ENCODE measurements at places on chromosomes 4 and X. TPM values are rescaled to one million over a fixed set of nuclear protein-coding genes. Genes with fewer than 3 reads are reported as not detected.

Gene RASGEF1B
- total RNA-seq, result 17.2 TPM

Gene JCHAIN
- 1.0 TPM for total RNA-seq

Gene RIPPLY1
- not detected for total RNA-seq

Gene RNF175
- 3.8 TPM for total RNA-seq

Gene XK
- total RNA-seq, result 14.3 TPM

Gene GPR173
- 3.1 TPM for total RNA-seq

Gene KIF4A
- total RNA-seq, result 6.7 TPM

Gene RRH
- not detected for total RNA-seq

DNA sequence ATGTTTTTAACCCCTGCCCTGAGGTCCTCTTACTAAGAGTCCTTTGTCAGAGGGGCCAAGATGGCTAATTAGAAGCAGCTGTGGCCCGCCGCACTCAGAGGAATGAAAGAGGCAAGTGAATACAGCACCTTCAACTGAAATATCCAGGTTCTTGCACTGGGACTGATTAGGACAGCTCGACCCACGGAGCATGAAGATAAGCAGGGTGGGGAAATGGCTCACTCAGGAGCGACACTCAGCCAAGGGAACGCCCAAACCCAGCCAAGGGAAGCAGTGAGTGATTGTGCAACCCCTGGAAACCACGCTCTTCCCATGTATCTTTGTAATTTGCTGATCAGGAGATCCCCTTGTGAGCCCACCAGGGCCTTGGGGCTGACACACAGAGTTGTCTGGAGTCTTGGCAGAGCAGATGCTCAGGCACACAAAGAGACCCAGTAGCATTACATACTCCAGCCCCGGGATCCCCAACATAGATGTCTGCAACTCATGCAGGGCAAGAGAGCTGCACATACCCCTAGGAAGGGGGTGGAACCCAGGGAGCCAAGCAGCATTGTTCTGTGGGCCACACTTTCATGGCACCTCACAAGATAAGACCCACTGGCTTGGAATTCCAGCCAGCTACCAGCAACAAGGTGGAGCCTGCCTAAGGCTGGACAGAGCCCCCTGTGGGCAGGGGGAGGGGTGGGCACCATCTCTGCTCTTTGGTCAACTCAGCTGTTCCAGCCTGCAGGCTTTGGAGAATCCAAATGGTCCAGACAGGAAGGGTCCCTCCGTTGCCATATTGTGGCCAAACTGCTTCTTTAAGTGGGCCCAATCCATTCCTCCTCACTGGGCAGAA is 23.3 kb downstream of the F8A3 start:
- DNase-seq, result peak; percentile 1

DNA sequence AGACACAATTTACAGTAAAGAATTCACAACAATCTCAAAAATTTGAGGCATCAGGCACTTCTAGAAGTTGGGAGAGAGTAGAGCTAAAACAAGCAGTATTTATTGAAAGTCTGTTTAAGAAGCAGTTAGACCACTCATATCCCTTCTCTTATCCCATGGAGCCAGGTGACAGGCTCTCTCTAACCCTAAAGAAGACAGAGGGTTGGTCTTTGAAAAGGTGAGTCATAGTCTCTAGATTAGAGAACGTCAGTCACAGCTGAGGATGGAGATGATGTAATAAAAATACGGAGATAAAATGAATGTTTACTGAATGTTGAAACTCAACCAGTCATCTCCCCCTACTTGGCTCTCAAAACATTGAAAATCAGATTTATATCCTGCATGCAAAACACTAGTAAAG is 223.8 kb downstream of the CHIC2 start:
- DNase-seq, result no peak

DNA sequence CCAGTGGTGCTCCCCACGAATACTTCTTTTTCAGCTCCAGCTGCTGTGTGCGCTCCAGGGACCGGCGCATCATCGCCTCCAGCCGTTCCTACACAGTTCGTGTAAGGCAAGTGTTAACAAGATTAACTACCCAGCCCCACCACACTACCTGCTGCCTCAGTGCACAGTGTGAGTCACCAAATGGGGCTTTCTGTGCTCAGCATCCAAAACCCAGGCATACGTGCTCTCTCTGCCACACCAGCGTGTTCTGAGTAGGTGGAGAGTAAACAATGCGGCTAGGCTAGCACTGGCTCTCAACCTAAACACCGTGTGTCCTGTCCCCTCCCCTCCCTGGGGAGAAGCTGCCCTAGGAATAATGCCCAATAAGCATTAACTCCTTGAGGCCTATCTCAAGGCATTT is 60.0 kb downstream of the MAP7D2 start:
- DNase-seq, result no peak

GRCh38 chr4:103010804-103011203 is 8.7 kb downstream of the SLC9B1 start:
- DNase-seq, result no peak

GRCh38 chr4:101911616-101912015 is 121.1 kb downstream of the BANK1 start:
- no peak for DNase-seq

DNA sequence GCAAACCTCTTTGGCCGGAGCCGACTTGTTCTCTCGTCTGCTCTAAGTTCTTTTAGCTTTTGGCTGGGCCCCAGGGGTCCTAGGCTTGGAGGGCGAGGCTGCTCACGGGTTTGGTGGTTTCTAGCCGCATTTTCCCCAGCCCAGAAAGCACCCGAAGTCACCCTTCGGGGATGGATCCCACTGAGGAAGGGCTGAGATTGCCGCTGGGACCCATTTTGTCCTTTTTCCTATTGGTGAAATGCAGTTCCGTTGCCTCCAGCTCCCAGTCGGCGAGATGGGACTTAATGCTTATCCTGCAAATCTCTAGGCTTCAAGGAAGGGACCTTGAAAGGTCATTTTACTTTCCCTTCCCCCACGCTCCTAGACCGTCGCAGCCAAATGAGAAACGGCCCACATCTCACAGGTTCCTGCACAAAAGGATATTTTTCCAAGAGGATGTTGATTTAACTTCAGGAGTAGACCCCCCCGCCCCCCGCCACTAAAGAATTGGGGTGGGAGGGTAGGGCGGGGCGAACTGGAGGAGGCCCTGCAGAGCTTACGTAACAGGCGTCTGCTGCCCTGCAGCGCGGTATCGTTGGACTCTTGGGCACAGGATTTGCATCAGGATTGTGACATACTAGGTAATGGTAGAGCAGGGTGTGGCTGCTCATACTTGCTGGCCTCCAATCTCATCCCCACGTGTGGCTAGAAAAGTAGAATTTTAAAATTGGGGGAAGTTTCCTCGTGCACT is 564 bp downstream of the PGK1 start:
- DNase-seq, result peak; percentile 48

- DNase-seq, result no peak
Measured at GRCh38 chr4:83605744-83606172, 69.8 kb downstream of the GPAT3 start.

DNA sequence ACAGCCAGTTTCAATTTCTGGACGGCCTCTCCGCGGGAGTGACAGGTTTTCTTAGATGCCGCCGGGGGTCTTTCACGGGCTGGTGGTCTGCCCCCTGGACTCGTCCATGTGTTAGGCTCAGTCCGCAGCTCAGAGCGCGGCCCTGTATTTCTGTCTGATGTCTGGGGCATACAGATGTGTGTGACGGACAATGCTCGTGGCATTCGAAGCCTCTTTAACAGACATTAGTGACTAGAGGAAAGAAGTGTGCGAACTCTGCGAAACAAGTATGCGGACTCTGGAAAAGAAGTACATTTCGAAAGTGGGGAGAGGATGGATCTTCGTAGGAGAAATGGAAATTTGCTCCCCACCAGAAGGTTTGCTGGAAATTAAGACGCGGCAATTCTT is 793 bp upstream of the DCUN1D4 start:
- DNase-seq, result no peak

- DNase-seq, result no peak
Measured at GRCh38 chr4:55801498-55801897, 18.1 kb upstream of the EXOC1L start.

DNA sequence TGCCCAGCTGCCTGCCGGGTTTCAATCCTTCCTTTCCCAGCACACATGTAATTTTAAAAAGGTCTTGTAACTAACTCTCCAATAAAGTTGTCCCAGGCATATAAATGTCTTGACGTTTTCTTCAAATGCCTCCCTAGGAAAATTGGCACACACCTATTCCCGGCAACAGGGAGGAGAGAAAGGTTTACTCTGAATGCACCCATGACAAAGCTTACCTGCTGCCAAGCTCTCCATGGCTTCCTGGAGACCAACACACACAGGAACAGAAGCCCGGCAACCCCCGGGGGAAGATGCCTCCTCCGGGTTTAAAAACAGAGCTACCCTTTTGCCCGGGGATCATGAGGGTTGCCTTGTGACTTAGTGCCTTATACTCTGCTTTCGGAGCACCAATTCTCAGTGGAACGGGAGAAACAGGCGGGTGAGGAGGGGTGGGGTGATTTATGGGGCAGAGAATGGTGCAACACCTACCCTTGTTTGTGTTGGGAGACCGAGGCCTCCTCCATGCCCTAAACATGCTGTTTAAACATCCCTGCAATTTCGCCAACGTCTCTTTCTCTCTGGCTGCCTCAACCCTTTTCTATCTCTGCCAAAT is 4.8 kb upstream of the GYG2 start:
- no peak for DNase-seq

DNA sequence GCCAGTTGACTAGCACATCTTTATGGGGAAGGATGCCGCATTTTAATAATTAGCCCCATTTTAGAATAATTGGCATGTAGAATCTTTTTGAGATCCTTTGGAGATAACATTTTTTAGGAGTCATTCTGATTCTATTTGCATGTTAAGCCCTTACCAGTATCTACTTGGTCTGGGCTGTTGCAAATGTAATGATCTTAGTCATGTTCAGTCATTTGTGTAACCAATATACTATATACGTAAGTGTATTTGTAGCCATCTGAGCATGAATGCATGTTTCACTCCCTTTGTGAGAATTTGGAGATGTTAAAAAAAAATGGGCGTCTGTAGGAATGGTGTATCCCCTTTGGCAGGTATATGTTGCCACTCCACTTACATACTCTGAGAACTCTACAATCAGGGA is 119.1 kb downstream of the TEX13A start:
- no peak for DNase-seq

DNA sequence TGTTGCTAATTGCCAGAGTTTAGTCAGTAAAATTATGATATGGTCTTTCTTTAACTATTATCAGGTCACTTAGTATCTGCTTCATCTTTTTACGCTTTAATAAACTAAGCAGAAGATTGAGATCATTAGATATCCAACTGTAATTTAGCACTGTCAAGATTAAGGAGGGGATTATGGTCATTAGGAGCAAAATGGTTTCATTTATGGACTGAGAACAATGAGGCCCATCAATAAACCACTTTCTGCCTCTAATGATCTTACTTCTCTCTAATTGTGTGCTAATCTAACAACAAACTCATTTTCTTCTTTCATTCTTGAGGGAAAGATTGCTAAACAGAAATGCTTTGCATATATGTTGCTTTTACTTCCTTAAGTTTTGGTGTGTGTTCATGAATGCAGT is 340.4 kb downstream of the RPA4 start:
- DNase-seq, result no peak

DNA sequence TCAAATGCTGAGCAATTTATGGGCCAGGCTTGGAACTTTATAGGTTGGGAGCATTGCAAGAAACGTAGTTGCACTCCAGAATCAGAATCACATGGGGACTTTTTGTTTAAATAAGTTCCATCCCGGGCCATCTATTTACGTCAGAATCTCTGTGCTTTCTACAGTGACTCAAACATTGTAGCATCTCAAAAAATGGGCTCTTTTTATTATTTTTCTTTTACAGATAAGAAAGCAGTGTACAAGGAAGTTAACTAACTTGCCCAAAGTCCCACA is 10.2 kb downstream of the CC2D2A start:
- DNase-seq, result no peak

DNA sequence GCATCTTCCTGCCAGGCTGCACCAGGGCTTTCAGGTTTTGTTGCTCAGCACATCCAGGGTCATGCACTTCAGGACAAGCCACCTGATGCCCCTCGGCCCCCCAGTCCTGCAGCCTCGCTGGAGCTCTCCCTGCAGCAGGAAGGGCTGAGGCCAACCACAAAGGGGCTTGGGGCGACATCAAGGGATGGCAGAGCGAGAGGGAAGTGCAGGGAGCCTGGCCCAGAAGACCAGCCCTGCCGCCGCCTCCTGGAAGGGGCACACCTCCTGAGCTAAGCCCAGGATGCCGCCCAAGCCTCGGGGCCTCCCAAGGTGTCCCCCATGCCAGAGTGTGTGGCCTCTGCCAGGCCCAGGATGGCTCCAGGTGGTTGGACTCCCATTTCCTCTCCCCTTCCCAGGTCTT is 37.1 kb downstream of the TRMT44 start:
- no peak for DNase-seq

DNA sequence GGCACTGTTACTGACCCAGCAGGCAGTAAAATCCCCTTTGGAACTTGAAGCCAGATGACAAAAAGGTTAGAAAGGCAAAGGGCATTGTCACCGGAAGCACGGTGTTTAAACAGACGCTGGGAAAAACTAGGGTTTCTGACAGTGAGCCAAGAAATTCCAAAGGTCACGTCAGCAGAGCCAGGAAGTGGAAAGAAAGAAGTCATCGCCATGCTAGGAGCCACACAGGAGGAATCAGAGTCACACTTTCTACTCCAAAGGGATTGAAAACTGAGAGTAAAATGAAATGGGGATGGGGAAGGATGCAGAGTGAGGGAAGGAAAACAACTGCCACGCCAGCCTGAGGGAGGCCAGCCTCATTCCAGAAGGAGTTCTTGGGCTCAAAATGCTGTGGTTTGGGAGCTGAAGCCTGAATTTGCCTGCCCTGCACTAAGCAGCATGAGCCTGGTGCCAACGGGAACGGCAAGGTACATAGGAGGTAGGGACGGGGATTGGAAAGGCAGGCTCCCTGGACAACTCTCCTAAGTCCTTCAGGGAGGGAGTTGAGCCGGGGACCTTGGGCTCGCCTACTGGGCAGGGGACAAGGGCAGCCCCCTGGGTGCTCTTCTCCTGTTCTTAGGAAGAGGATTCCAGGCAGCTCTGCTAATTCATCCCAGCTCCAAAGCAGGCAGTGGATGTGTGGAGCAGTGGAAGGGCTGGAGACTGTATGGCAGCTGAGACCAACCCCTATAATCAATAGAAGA is 66.8 kb downstream of the SOWAHB start:
- DNase-seq, result peak; percentile 49

- DNase-seq, result no peak
Measured at GRCh38 chrX:106933538-106933961, 13.3 kb downstream of the CLDN2 start.

DNA sequence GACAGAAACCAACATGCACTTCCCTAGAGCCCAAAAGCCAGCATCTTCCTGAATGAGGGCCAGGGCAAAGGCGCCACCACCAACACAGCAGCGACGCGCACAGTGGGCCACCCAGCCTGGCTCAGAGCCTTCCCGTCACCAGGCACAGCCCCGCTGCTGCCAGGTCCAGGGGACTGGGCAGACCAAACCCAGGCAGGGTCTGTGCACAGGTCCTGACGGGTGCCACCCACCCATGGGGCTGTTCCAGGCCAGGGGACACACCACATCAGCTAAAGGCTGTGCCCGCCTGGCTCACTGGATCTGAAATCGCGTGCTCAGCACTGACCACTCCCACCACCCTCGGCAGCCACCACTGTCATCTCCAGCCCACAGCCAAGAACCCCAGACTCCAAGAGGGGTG is 13.8 kb downstream of the FAM53A start:
- no peak for DNase-seq

GRCh38 chrX:5829060-5829459 is 399.6 kb downstream of the NLGN4X start:
- no peak for DNase-seq

All from tongue (tissue), 3 donors.